ENCODE measurements at places on chromosomes 2 and 18. TPM values are rescaled to one million over a fixed set of nuclear protein-coding genes. Genes with fewer than 3 reads are reported as not detected.

CAD gene
- 68.9 TPM for total RNA-seq

PSTPIP2 gene
- total RNA-seq, result 33.7 TPM

ARL6IP6 gene
- total RNA-seq, result 20.3 TPM

DNA sequence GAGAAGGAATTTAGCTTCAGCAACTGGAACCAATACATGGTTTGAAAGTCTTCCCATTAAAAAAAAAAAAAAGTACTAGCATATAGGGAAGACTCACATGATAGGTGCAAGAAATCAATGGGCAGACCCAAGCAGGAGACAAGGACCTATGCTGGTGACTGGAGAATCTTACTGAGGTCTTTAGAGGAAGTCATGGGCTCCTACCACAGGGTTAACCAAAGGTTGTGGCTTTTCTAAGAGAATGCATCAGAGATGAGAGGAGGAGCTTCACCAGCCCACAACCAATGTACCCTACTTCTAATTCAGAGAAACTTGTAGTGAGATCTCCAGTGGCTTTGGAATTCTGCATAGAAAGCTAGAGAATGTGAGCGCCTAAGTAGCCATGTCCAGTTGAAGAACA is 207.4 kb downstream of the NCKAP5 start:
- no peak for DNase-seq

DNA sequence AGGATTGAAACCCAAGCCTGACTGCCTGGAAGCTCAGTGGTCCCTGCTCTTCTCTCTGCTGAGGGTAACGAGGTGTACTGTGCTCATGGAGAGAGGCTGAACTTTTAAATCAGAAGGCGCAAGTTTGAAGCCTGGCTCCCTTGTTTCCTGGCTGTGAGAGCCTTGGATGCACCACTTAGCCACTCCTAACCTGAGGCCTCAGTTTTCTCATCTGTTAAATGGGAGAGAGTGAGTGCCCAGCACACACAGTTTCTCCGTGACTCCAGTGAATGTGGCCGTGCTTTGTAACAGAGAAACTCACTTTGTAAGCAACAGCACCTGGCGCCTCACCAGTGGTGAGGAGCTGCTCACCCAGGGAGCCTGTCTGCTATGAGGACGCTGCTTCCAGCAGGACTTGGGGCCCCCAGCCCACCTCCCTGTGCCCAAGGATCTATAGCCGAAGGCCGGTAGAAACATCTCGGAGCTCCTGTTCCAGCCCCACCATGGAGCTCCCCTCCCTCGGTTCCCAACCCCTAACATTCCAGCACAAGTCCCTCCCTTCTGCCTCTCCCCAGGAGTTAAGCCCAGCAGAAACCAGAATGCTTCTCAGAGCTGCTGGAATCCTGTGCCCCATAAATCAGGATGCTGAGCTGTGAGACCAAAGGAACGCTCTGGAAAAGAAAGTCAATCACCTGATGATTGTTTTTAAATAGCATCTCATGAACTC is 20.3 kb upstream of the KCNK3 start:
- DNase-seq, result no peak
